PC-9 (cell line): ENCODE measurements at places on chromosomes 5 and 9. TPM values are rescaled to one million over a fixed set of nuclear protein-coding genes. Genes with fewer than 3 reads are reported as not detected.
A peak's percentile ranks its signal among the peaks of the same experiment; 100 is the strongest.

DNA sequence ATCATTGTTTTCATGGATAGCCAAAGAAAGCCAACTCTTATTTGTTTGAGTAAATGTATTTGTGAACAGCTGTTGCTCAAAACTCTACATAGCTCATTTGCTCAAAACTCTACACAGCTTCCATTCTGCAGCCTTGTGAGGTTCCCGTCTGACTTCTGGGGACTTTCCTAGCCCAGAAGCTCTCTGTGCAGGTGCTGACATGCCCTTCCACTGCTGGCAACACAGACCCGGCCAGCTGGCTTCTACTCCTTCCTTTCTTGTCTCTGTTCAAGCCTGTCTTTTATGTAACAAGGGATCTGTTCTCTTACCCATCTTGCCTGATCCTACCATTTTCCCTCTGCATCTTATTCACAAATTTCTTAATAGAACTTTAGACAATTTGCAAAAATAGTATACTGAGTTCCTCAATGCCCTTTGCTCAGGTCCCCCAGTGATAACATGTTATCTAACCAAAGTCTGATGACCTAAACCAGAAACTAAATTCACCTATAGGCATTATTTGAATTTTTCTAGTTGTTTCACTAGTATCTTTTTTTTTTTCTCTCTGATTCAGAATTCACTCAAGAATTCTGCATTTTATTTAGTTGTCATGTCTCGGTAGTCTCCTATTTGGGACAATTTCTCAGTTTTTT is 556.5 kb upstream of the SEMA6A start:
- no peak for DNase-seq

DNA sequence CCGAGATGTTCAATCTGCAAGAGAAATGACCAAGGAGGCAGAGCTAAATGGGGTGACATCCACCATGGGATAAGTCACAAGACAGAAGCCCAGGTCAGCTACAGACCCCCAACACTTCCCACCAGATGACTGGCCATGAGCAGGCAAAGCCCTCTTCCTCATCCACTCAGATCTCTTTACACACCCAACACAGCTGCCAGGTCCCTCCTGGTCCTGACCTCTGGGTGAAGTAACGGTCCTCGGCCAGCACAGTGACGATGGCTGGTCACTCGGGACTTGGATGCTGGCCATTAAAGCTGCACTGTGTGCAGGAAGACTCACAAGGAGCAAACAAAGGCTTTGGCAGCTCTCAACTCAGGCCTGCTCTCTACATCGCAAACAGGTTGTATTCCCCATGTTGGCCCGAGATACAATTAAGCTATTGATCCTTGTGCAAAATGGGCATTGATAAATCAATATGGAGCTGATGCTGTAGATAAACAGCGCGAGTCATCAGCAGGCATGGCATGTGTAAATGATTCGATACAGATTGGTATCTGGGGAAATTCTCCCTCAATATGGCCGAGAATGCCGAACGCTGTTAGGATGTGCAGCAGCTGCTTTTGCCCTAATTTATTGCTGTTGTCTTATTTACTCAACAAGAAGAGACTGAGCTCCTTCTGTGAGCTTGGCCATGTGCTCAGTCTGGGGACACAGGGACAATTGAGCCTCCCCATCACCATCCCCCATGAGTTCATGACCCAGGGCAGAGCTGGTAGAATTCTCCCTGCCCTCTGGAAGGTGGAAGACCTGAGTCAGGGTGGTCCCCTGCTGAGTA is 98.7 kb downstream of the C5orf15 start:
- DNase-seq = no peak

DNA sequence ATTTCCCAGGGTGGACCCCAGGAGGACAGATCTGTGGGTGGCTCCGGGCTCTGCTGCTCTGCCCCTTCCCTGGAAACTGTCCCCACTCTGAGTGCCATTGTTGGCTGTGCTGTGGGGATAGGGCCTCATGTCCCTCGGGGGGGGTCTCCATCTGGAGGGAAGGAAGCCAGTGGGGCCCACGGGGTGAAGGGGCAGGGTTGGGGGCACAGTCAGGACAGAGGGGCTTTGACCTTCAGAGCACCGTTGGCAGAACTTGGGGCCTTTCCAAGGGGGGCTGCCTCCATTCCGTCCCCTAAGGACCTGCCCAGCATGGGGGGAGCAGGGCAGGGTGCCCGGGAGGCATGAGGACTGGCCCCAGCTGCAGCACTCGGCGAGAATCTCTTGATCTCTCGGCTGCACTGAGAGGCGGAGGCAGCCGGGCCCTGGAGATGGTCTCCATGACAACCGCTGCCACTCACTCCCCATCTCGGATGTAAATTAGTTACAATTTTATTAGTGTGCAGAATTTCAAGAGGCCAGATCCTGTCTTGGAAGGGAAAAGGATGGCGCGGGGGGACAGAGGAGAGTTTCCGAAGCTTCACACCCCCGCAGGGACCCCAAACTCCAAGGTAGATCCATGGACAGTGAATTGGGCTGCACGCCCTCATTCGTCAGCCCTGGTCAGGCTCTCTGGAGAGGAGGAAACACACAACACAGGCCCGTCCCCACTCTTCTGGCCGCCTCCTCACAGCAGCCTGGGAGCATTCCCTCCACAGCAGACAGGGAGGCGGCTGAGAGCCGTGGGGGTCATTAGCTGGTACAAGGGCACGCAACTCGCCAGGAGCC is 216.2 kb upstream of the IER5L start:
- DNase-seq = no peak

DNA sequence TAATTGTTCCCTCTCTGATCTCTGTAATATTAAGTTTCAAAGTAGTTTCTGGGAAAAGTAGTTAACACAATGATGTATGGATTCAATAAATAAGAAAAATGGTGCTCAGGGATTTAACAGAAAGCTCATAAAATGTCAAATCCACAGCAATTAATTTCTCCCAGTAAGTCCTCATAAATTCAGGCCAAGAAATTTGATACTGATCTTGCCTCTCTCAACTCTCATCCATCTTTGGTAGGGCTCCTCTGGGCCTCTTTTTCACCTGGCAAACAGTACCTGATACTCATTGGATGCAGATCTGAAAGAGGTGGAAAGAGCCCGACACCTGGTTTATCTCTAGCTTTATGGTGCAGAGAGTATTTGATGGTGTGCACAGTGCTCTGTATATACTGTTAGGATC is 106.1 kb downstream of the STK32A start:
- DNase-seq = no peak

GRCh38 chr5:56314529-56314928 is 81.4 kb upstream of the ANKRD55 start:
- peak; percentile 11 for DNase-seq

Gene SLC6A19
- not detected in 2 replicates for total RNA-seq

Gene FAM153A
- total RNA-seq = not detected in 2 replicates
